SJCRH30 (cell line): ENCODE measurements at places on chromosomes 5 and 9. TPM values are rescaled to one million over a fixed set of nuclear protein-coding genes. Genes with fewer than 3 reads are reported as not detected.

GRCh38 chr5:98492258-98492657 is 281.2 kb upstream of the RGMB start:
- DNase-seq = no peak

Gene TNFSF8
- not detected in 2 replicates for total RNA-seq

- DNase-seq = no peak
These were observed 50.1 kb downstream of the TSPAN17 start for GRCh38 chr5:176697267-176697933.

DNA sequence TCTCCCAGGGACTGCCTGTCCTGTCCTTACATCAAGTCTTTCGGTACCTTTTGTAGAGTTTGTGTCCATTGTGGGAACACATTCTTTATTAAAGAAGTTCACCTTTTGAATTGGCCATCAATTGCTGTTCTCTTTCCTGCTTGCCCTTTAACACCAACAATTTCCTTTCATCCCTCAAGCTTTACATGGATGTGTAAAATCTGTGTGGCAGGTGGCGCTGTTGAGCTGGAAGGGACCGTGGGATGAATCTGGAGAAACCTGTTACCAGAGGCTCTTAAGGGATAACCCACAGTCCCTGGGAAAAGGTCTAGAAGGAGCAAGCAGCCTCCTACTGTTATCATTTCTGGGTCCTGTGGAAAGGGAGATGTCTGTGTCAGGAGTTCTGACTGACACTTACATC is 7.9 kb upstream of the ZFP62 start:
- DNase-seq = peak; percentile 91

Gene PLPP7
- 1.8 TPM in 2 replicates for total RNA-seq

Gene NEURL1B
- 17.8 and 18.8 TPM in 2 replicates for total RNA-seq

GRCh38 chr5:158478139-158478538 is 619.2 kb upstream of the CLINT1 start:
- DNase-seq = peak; percentile 16

- DNase-seq = no peak
These were observed 131.1 kb downstream of the ACTL7B start for GRCh38 chr9:108724652-108725051.

Gene PCDHA1
- not detected in 2 replicates for total RNA-seq

DNA sequence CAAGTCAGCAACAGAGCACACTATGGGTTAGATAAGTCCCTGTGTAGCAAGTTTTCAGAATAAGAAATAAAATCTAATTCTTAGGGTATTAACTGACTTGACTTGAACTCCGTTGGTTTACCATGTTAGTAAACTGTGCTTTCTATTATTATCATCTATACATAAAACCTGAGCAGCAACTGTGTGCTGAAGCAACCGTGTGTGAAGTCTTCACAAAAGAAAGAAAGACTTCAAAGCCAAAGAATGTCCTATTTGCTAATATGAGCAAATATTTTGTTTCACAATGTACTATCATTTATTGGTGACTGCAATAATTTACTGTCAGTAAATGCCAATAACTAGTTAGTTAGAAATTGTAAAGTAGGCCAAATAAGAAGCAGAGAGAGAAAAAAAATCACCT is 32.7 kb downstream of the ERAP1 start:
- DNase-seq = no peak

GRCh38 chr5:176362233-176362490 is 598 bp upstream of the KIAA1191 start:
- no peak for DNase-seq

GRCh38 chr5:66118304-66118703 is 25.8 kb upstream of the SREK1 start:
- no peak for DNase-seq

DNA sequence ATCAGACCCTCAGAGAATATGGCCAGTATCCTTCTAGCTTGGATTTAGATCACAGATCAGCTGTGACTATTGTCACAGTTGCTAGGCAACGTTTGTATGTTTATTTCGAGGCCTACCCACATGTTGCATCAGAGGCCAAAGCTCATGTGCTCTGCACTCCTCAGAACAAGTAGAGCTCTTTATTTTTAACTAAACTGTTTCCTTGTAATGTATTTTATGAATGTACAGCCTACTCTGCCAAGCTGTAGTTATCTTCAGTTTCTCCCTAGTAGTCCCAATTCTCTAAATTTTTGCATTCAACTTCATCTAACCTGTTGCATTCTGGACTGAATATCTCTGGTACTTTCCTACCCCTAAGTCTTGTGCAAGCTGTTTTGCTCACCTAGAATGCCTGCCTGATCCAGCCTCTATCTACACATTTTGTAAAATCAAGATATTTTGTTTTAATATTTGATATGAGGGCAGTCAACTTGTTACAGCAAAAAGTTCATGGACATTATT is 52.8 kb downstream of the CAST start:
- no peak for DNase-seq

GRCh38 chr9:76311537-76311936 is 82.7 kb downstream of the RFK start:
- no peak for DNase-seq

DNA sequence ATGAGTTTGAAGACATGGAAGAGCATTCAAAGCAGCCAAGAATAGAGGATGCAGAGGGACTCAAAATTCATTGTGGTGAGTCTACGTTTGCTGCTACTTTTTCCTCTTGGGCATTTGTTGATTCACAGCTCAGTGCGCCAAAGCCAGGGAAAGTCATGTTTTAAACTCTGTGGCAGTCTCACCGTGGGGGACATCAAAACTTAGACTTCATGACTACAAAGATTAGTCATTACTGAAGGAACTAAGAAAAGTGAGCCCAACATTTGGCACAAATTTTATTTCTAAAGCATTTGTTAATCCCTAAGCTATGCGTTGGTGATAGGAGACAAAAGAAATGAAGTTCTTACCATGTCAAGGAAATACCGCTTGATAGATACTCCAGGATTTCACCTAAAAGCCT is 73.7 kb upstream of the MTAP start:
- no peak for DNase-seq

GRCh38 chr9:131724683-131725082 is 15.2 kb downstream of the RAPGEF1 start:
- no peak for DNase-seq

Gene PCDHGB4
- total RNA-seq = 1.7 and 3.1 TPM in 2 replicates

Gene PWWP2A
- 23.6 and 27.3 TPM in 2 replicates for total RNA-seq

GRCh38 chr5:116842514-116842961 is 267.9 kb upstream of the SEMA6A start:
- DNase-seq = no peak

DNA sequence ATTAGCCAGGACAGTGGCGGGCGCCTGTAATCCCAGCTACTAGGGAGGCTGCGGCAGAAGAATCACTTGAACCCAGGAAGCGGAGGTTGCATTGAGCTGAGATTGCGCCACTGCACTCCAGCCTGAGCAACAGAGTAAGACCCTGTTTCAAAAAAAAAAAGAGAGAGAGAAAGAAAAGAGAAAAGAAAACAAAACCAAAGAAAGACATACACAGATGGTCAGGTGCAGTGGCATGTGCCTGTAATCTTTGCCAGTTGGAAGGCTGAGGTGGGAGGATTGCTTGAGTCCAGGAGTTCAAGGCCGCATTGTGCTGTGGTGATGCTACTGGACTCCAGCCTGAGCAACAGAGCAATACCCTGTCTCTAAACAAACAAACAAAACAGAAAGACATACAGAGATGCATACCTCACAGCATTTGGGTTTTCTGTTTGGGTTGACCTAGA is 10.0 kb upstream of the PSAT1 start:
- DNase-seq = no peak

DNA sequence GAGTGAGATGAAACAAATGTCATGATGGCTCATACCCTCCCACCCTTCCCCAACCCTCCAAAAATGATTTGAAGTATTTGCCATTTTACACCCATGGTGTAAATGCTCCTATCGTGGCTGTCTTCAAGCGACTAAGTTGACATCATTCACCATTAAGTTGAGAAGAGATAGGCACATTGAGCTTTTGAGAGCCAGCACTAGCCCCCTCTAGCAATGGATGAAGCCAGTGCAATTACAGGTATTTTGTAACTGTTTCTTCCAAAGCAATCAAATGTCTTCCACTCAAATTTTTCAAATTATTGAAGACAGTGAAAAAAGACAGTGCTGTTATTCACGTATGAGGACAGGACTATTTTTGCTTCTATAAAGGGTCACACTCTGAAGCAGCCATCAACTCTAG is 371.5 kb upstream of the KLF4 start:
- DNase-seq = no peak

DNA sequence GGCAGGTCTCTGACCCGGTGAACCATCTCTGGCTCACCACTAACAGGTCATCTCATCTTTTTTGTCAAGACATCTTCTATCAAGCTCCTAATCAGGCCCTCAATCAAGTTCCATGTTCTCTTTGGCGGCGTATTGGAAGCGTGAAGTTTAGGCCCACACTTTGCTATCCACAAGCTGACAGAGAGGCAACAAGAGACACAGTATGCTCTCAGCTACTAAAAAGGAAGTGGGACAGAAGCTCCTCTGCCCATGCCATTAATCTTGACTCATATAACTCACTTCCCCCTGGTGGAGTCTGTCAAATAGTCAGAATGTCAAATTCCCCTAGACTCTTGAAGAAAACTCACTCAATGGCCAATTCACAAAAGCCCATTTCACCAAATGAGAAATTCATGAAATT is 77.6 kb upstream of the TMC1 start:
- no peak for DNase-seq

Gene PCDHGA1
- total RNA-seq = 3.5 and 3.6 TPM in 2 replicates

Gene SLC25A48
- not detected in 2 replicates for total RNA-seq

GRCh38 chr5:6856653-6857052 is 143.4 kb downstream of the TENT4A start:
- DNase-seq = no peak

DNA sequence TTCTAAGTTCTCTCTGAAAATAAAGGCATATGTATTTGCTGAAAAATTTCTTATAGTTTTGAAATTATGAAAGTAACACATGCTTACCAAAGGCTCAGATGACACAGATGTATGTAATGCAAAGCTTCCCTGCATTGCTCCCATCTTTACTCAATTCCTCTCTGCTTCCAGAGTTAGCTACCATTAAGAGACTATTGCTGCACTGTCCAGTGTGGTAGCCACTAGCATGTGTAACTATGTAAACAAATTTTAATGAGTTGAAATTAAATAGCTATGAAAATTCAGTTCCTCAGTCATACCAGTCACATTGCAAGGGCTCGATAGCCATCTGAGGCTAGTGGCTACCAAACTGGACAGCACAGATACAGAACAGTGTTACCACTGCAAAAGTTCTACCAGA is 17.9 kb downstream of the FRMD3 start:
- no peak for DNase-seq

Gene SCGB3A2
- total RNA-seq = not detected in 2 replicates

GRCh38 chr5:55747778-55748318 is 10.0 kb downstream of the DDX4 start:
- no peak for DNase-seq

DNA sequence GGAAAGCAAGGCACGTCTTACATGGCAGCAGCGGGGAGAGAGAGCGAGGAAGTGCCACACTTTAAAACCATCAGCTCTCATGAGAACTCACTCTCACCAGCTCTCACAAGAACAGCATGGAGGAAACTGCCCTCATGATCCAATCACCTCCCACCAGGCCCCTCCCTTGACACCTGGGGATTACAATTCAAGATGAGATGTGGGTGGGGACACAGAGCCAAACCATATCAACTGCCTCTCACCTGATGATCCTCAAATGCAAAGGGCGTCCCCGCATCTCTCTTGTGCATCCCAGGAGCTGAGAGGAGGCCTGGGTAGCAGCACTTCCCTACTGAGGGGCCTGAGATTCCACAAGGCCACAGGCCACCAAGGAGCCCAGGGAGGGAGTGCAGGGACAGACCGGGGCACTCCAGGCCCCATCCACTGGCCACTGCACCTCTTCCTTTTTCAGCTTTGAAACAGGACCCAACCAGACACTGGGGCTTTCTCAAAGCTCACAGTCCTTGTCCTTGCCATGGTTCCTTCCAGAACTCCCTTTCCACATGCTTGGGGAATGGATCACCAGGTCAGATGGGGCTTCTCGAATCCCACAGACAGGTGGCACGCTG is 54.5 kb upstream of the IL17B start:
- DNase-seq = no peak

- no peak for DNase-seq
These were observed 10.2 kb downstream of the CMYA5 start for GRCh38 chr5:79699763-79700400.

Gene PCDHGB2
- 8.9 and 9.8 TPM in 2 replicates for total RNA-seq

Gene SPINK1
- not detected in 2 replicates for total RNA-seq

DNA sequence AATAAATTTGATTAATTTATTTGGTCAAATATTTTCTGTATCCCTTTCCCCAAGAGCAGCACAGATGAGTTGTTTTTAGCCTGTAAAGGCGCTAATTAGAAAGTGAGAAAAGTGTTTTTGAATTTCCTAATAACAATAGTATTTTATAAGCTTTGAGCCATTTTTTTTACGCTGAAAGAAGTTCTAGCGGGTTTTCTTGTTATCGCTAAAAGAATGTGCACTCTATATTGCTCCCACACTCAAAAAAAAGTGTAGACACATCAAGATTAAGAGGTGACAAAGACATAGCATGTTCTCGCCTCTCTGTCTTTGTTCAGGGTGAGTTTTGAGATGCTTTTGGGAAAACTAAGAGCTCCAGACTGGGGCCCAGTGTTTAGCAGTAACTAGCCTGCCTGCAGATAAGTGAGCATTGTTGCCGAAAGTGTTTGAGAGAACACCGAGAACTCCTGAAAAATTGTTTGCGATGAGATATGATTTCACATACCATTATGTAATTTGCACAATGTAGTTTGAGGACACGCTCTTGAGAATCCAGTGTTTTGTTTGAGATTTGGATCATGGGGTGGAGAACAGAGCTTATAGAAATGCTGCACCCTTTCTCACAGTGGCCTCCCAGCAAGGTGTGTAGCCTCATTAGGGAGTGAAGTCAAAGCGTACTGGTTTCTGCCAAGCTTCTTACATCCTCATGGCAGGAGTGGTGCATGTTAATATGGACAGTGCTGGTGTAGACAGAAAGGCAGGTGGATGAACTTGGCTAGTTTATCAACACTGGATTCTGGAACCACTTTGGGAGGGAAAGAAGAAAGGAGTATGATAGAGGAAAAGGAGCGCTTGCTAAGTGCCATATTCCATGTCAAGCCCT is 1.5 kb downstream of the F2R start:
- no peak for DNase-seq

GRCh38 chr5:135115591-135115990 is 81.6 kb upstream of the PITX1 start:
- no peak for DNase-seq

DNA sequence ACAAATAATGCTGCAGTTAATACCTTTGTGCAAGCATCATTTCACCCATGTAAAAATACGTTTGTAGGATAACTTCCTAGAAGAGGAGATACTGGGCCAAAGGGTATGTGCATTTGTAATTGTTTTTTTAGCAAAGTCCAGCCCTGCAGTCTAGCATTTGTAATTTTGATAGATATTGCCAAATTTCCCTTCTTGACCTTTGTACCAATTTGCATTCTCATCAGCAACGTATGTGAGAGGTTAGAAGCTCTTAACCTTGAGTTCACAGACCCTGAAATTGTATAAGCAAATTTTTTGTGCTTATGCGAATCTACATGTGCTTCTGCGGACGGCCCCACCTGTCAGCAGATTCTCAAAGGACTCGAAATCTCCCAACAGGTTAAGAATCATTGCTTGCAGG is 18.6 kb upstream of the TOMM5 start:
- DNase-seq = no peak

Gene ZSWIM6
- total RNA-seq = 10.6 and 12.0 TPM in 2 replicates

- DNase-seq = no peak
These were observed 53.7 kb downstream of the MTMR12 start for GRCh38 chr5:32259033-32259432.

Gene NR2F1-AS1
- 11.3 and 12.4 TPM in 2 replicates for total RNA-seq
